GM23338 (cell line): ENCODE measurements at places on chromosomes 1 and 21.

- DNase-seq = no peak
Measured at GRCh38 chr1:35834218-35834617, 26.4 kb downstream of the AGO4 start.

DNA sequence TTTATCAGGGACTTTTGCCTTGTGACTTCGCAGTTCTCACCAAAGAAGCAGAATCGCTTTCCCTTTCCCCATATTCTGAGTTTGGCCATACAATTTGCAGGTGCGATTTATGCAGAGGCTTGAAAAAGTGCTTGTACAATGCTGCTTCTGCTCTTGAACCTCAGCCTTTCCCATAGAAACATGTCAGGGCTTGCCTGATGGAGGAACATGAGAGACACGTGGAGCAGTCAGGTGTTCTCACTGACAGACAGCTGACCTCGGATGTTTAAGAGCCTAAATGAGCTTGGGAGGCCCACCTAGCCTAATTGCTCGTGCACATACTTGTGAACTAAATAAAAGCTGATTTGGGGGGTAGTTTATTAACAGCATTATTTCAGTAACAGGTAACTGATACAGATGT is 290.0 kb downstream of the S1PR1 start:
- DNase-seq = no peak

GRCh38 chr1:37476087-37476452 is 1.7 kb downstream of the ZC3H12A start:
- DNase-seq = no peak

GRCh38 chr1:230359992-230360668 is 66.0 kb downstream of the PGBD5 start:
- no peak for DNase-seq

- no peak for DNase-seq
Measured at GRCh38 chr1:13707164-13707563, 7.2 kb downstream of the PRDM2 start.

- no peak for DNase-seq
Measured at GRCh38 chr1:183732236-183732880, 72.6 kb upstream of the RGL1 start.
